Right lobe of liver (tissue), 6 donors: ENCODE measurements at places on chromosomes 1 and 21. TPM values are rescaled to one million over a fixed set of nuclear protein-coding genes. Genes with fewer than 3 reads are reported as not detected.

CHI3L2 gene
- 0.15 TPM for total RNA-seq

- no peak for DNase-seq
Measured at GRCh38 chr1:223276029-223276428, 87.9 kb downstream of the SUSD4 start.

GSTM1 gene
- not detected for total RNA-seq

RGSL1 gene
- total RNA-seq, result not detected

GRCh38 chr1:26705788-26706311, 10.0 kb downstream of the ARID1A start:
- no peak for DNase-seq
